ENCODE measurements at places on chromosomes 3 and 15.

DNA sequence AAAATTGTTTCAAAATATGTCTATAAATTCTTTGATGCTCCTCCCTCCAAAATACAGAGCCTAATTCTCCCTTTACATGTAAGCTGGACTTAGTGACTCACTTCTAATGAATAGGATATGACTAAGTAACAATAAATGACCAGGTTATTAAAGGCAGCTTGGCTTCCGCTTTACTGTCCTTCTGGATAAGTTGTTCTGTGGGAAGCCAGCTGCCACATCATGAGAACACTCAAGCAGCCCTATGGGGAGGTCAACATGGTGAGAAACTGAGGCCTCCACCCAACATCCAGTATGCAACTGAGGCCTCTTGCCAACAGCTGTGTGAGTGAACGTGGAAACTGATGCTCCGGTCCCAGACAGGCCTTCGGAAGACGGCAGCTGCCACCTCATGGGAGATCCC is 247.3 kb upstream of the CHRM5 start:
- no peak overlapping the region for H3K4me3 ChIP-seq
- H3K36me3 ChIP-seq, result no peaks in the 10 kb centered on the region
- DNase-seq, result no peak
- peaks cover 12% of the 10 kb centered on the region for H3K4me1 ChIP-seq
- no peaks in the 10 kb centered on the region for H3K27me3 ChIP-seq

- no peaks in the 10 kb centered on the region for H3K4me1 ChIP-seq
- H3K27ac ChIP-seq, result no peak overlapping the region
- H3K4me3 ChIP-seq, result no peak overlapping the region
- no peak for DNase-seq
- H3K36me3 ChIP-seq, result no peaks in the 10 kb centered on the region
These were observed 438.1 kb upstream of the ARPP21 start for GRCh38 chr3:35201211-35201610.

DNA sequence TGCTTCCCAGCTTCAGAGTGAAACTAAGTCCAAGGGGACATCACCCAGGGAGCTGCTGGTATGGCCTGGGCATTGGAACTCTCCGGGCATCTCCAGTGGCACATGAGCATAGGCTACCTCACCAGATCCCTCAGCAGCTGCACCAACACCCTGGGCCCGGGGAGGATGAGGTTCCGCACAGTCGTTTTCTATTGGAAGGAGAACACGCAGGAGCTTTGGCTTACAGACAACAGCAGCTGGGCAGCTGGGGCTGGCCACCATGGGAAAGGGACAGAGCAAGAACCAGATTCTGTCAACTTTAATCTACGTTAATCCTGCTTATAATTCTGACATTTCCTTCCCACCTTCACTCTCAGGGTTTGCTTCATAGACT is 65.5 kb downstream of the MYO1E start:
- no peak for DNase-seq
- H3K4me3 ChIP-seq, result no peak overlapping the region
- no peak overlapping the region for H3K27ac ChIP-seq
- H3K4me1 ChIP-seq, result peaks cover 38% of the 10 kb centered on the region
- H3K36me3 ChIP-seq, result no peaks in the 10 kb centered on the region
- no peaks in the 10 kb centered on the region for H3K27me3 ChIP-seq

GRCh38 chr3:186942168-186942567 is 11.8 kb downstream of the ST6GAL1 start:
- peaks cover 25% of the 10 kb centered on the region for H3K4me1 ChIP-seq
- no peak for DNase-seq
- no peak overlapping the region for H3K27ac ChIP-seq
- H3K27me3 ChIP-seq, result no peaks in the 10 kb centered on the region

GRCh38 chr15:79900087-79900486 is 3.3 kb upstream of the MTHFS start:
- H3K4me1 ChIP-seq, result peaks cover 22% of the 10 kb centered on the region
- no peak overlapping the region for H3K4me3 ChIP-seq
- peak overlapping the region; percentile 47 for H3K27ac ChIP-seq
- DNase-seq, result peak; percentile 53

DNA sequence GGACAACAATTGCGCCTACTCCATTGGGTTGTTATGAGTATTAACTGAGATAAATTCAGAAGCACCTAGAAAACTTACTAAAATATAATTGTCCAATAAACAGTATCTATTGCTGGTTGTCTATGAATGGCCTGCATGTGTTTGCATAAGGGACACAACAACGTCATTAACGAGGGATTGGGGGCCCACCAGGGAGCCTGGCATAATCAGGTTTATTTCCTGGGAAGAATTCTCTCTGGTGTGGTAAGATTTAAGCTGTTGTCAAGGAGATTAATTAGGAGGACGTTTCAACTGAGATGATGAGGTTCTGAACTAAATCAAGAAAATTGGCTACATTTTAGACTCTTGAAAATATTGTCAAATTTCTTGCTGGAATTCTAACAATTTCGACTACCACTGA is 176.1 kb upstream of the CDIN1 start:
- no peak overlapping the region for H3K27ac ChIP-seq
- DNase-seq, result no peak
- no peaks in the 10 kb centered on the region for H3K36me3 ChIP-seq
- H3K4me3 ChIP-seq, result no peak overlapping the region
- no peaks in the 10 kb centered on the region for H3K27me3 ChIP-seq

- peaks cover 2% of the 10 kb centered on the region for H3K36me3 ChIP-seq
- no peak overlapping the region for H3K27ac ChIP-seq
- H3K4me1 ChIP-seq, result no peaks in the 10 kb centered on the region
- H3K4me3 ChIP-seq, result no peak overlapping the region
These were observed 38.8 kb downstream of the SATB1 start for GRCh38 chr3:18386274-18386890.

GRCh38 chr3:16667633-16668032 is 62.4 kb upstream of the DAZL start:
- H3K4me3 ChIP-seq, result no peak overlapping the region
- DNase-seq, result no peak
- no peaks in the 10 kb centered on the region for H3K4me1 ChIP-seq
- H3K27ac ChIP-seq, result no peak overlapping the region
- no peaks in the 10 kb centered on the region for H3K36me3 ChIP-seq
- H3K27me3 ChIP-seq, result no peaks in the 10 kb centered on the region

- H3K27me3 ChIP-seq, result no peaks in the 10 kb centered on the region
- H3K27ac ChIP-seq, result no peak overlapping the region
- H3K4me3 ChIP-seq, result no peak overlapping the region
- H3K36me3 ChIP-seq, result peaks cover 4% of the 10 kb centered on the region
- H3K4me1 ChIP-seq, result peaks cover 12% of the 10 kb centered on the region
These were observed 61.9 kb downstream of the BTLA start for GRCh38 chr3:112437146-112438022.

GRCh38 chr3:31704591-31705179 is 172.0 kb downstream of the STT3B start:
- H3K4me1 ChIP-seq, result no peaks in the 10 kb centered on the region
- no peak overlapping the region for H3K27ac ChIP-seq
- peaks cover 69% of the 10 kb centered on the region for H3K36me3 ChIP-seq
- no peaks in the 10 kb centered on the region for H3K27me3 ChIP-seq
- no peak overlapping the region for H3K4me3 ChIP-seq

DNA sequence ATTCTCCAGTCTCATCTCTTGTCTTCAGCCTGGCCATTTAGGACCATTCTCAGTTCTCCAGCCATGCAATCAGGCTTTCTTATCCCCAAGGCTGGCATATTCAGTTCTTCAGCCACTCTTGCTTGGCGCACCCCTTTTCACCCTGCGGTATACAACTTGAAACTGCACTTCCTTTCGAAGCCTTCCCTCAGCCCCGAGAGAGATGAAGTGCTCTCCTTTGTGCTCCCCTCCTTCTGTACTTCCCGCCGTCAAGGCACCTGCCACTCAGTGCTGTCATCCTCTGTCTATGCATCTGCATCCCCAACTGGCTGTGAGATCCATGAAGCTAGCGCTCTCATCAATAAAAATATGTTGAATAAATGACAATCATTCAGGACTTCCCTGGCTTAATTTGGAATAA is 45.7 kb downstream of the MORC1 start:
- no peaks in the 10 kb centered on the region for H3K27me3 ChIP-seq
- no peak overlapping the region for H3K4me3 ChIP-seq
- H3K27ac ChIP-seq, result no peak overlapping the region
- no peaks in the 10 kb centered on the region for H3K36me3 ChIP-seq
- peaks cover 11% of the 10 kb centered on the region for H3K4me1 ChIP-seq
- DNase-seq, result no peak

- H3K4me3 ChIP-seq, result no peak overlapping the region
- no peak overlapping the region for H3K27ac ChIP-seq
- no peak for DNase-seq
- no peaks in the 10 kb centered on the region for H3K27me3 ChIP-seq
- no peaks in the 10 kb centered on the region for H3K36me3 ChIP-seq
These were observed 107.2 kb upstream of the CLSTN2 start for GRCh38 chr3:139827833-139828232.

DNA sequence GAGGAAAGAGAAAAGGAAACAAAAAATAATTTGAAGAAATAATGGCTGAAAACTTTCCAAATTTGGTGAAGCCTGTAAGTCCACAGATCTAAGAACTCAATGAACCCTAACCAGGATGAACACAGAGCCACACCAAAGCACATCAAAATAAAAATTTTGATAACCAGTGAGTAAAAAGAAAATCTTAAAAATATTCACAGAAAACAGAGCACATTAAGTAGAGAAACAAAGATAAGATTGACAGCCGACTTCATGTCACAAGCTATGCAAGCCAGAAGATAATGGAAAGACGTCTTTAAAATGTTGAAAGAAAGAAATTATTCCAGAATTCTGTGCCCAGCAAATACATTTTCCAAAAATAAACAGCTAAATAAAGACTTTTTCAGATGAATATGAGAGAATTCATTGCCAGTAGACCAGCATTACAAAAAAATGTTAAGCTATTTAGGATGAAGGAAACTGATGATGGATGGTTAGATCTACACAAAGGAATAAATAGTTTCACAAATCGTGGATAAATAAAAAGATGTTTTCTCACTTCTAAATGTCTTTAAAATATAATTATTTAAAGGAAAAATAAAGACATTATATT is 140.2 kb upstream of the SKOR1 start:
- no peaks in the 10 kb centered on the region for H3K36me3 ChIP-seq
- peak; percentile 25 for DNase-seq
- H3K27me3 ChIP-seq, result no peaks in the 10 kb centered on the region
- no peaks in the 10 kb centered on the region for H3K4me1 ChIP-seq
- H3K27ac ChIP-seq, result no peak overlapping the region

GRCh38 chr15:22956257-22956977 is 23.8 kb downstream of the CYFIP1 start:
- no peaks in the 10 kb centered on the region for H3K36me3 ChIP-seq
- H3K27me3 ChIP-seq, result no peaks in the 10 kb centered on the region
- H3K27ac ChIP-seq, result no peak overlapping the region
- no peak for DNase-seq

- no peak overlapping the region for H3K4me3 ChIP-seq
- no peak overlapping the region for H3K27ac ChIP-seq
- no peak for DNase-seq
- no peaks in the 10 kb centered on the region for H3K4me1 ChIP-seq
These were observed 176.8 kb downstream of the ABHD5 start for GRCh38 chr3:43867436-43868072.

DNA sequence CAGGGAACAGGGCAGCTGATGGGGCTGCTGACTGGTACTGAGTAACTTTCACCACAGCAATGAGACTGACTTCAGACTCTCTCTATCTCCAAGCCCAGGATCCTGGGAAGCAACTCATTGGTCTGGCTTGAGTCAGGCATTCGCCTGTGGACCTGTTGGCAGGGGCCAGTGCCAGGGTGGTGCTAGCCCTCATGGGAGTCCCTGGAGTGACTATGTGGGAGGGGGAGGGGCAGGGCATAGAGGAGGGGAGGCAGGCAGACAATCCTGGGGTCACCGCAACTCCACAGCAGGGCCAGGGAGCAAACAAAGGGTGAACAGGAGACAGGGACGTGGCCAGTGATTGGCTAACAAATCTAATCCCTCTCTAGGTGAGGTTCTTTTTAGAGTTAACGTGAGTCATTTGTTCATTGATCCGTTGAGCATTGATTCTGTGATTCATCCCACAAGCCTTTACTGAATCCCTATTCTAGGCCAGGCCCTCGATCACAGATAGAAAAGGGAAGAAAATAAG is 71.8 kb downstream of the CEMIP start:
- no peaks in the 10 kb centered on the region for H3K36me3 ChIP-seq
- no peak overlapping the region for H3K27ac ChIP-seq
- no peak for DNase-seq
- no peaks in the 10 kb centered on the region for H3K27me3 ChIP-seq
- H3K4me3 ChIP-seq, result no peak overlapping the region

DNA sequence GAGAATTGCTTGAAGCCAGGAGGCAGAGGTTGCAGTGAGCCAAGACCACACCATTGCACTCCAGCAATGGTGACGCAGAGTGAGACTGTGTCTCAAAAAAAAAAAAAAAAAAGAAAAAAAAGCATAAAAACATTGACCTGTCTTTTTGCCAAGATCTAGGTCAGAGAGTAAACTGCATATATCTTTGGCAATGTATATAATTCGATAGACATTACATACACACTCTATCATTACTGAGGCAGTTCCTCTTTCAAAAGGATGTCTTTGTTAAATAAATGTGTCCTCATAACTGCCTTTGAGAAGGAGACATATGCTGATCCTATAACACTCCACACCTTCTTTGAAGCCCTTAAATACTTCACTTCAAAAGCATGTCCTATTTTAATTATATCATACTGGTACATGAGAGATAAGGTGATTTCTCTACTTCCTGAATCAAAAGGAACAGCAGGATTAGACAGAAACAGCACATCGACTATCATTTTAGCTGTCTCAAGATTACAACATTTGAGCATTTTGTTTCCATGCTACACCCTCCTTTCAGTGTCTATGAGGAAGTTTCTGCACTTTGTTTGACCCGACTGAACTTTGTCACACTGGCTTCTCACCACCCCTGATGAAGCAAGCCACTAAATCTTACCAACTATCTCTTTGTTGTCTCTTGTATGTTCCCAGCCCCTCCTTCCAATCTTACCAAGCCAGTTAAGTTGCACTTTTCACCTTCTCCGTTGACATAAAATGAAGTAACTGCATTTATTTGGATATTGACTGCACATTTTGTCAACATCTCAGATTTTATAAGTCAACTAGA is 335.8 kb downstream of the MECOM start:
- H3K36me3 ChIP-seq, result no peaks in the 10 kb centered on the region
- no peaks in the 10 kb centered on the region for H3K4me1 ChIP-seq
- no peak for DNase-seq
- H3K4me3 ChIP-seq, result no peak overlapping the region
- no peak overlapping the region for H3K27ac ChIP-seq
- no peaks in the 10 kb centered on the region for H3K27me3 ChIP-seq

- H3K4me1 ChIP-seq, result peaks cover 35% of the 10 kb centered on the region
- peak overlapping the region; percentile 85 for H3K4me3 ChIP-seq
- no peaks in the 10 kb centered on the region for H3K36me3 ChIP-seq
- DNase-seq, result no peak
These were observed 1.9 kb downstream of the RAF1 start for GRCh38 chr3:12661926-12662592.

DNA sequence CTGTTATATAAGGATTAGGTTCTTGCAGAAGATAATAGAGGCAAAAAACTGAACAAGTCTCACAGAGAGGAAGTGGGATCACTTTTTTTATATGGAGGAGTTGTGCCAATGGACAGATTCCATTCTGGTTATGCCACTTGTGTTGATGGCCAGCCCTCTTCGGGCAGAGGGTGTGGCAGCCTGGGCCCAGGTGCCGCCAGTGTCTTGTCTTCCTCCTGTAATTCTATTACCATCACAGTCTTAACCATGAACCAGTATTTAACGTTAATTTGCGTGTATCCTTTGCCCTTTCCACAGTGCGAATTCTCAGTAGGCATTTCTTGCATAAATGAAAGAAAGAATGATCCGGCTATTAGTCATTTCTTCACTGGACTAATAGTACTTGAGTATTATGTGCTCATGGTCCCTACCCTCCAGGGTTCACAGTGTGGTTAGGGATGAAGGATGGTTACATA is 7.0 kb upstream of the USP4 start:
- peaks cover 60% of the 10 kb centered on the region for H3K4me1 ChIP-seq
- DNase-seq, result no peak
- H3K36me3 ChIP-seq, result no peaks in the 10 kb centered on the region
- H3K4me3 ChIP-seq, result no peak overlapping the region
